ENCODE measurements at places on chromosomes 3 and 15.
A peak's percentile ranks its signal among the peaks of the same experiment; 100 is the strongest.

- DNase-seq = no peak
Measured at GRCh38 chr3:17507480-17507879, 235.0 kb downstream of the TBC1D5 start.

GRCh38 chr3:14280326-14280725, 101.7 kb downstream of the LSM3 start:
- no peak for DNase-seq

- no peak for DNase-seq
Measured at GRCh38 chr3:153829606-153830170, 291.5 kb upstream of the ARHGEF26 start.

DNA sequence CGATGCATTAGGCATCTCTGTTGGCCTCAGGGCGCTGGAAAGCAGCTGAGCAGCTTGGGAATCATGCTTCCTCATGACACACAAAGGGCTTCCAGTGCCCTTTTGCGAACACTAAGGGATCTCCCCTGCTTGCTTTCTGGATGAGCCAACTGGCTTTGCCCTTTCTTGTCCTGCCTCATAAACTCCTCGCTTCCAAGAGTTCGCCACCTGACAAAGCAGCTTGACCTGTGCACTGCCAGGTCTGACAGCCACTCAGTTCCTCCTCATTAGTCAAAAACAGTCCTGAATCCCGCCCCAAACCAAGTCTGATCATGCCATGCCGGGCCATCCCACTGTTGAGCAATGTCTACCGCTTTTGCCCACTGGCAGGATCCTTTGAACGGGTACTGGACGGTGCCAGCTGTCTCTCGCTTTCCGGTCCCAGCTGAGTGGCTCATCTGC, 265.4 kb upstream of the LYSMD4 start:
- DNase-seq = peak; percentile 13

- no peak for DNase-seq
Measured at GRCh38 chr3:69012100-69012799, 1.2 kb downstream of the EOGT start.

GRCh38 chr3:23835087-23835486, 29.3 kb downstream of the UBE2E1 start:
- no peak for DNase-seq

DNA sequence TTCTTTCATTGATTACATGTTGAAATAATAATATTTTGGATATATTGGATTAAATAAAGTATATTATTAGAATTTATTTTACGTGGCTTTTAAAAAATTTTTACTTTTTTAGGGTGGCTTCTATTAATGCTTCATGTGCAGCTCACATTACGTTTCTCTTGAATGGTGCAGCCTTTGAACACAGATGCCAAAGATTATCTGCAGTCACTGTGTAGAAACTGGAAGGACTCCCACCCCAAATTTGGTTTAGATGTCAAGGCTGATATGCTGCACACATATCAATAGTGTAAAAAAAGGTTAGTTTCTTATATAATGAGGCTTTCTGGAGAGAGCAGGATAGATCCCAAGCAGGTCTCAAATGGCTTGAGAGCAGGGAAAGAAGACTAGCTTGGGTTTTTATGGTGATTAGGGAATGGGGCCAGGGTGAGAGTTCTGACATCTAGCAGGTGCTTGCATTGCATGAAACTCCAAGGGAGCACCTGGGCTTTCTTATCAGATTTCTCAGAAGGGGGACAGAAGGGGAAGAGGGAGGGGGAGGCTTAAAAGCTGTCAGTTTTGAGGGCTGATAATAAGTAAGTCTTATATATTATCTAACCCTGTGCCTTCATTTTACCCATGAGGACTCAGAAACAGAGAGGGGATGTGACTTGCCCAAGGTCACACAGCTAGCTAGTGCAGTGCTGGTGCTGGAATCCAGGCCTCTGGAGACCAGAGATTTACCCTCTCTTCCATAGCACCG, 89.6 kb downstream of the CHST2 start:
- no peak for DNase-seq

GRCh38 chr3:43363621-43364266, 77.4 kb downstream of the SNRK start:
- peak; percentile 19 for DNase-seq
